HFF-Myc (cell line): ENCODE measurements at places on chromosomes 1 and 21.

GRCh38 chr21:33229099-33229783 lies 497 bp upstream of the IFNAR2 start:
- DNase-seq: no peak

DNA sequence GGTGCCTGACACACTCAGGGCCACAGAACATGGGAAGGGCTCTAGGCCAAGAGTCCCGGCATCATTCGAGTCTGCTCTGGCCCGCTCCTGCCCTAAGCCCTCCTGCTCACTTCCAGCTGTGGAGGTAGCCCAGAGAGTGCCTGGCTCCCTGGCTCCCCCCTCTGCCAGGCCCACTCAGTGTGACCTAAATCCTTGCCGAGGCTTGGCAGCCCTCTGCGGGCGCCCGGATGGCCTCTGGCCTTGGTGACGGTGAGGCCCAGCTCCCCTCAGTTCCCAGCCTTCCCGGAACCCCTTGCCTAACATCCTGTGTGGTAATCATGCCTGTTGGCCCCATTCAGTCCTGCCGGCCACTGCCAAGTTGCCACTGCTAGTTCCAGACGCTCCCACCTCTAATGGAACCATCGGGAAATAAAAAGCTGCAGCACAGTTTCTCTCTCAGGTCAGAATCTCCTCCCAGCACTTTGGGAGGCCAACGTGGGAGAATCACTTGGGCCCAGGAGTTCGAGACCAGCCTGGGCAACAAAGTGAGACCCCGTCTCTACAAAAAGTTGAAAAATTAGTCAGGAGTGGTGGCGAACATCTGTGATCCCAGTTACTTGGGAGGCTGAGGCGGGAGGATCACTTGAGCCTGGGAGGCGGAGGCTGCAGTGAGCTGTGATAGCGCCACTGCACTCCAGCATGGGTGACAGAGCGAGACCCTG lies 1.2 kb upstream of the H6PD start:
- DNase-seq: no peak

DNA sequence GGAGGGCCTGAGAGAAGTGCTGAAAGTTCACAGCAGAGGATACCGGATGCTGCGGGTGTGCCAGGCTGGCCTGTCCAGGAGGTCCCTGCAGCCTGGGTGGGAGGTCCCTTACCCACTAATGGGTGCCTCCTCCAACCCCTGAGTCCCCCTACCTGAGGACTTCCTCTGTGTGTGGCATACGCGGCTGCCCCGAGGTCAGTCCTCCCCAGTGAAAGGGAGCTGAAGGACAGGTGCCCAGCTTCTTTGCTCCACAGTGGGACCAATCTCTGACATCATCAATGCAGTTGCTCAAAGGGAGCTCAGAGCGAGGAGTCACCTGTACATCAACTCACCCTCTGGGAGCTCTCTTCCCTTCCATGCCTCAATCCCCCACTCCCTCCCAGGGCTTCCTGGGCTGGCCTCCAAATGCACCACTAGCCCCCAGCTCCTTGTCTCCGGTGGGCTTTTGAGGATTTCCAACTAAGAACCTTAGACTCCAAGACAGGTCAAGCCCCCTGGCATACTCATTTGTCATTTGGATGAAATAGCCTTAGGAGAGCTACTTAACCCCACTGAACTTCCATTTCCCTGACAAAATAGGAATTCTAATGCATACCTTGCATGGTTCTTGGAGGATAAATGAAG lies 53.9 kb downstream of the PDE9A start:
- no peak for DNase-seq

DNA sequence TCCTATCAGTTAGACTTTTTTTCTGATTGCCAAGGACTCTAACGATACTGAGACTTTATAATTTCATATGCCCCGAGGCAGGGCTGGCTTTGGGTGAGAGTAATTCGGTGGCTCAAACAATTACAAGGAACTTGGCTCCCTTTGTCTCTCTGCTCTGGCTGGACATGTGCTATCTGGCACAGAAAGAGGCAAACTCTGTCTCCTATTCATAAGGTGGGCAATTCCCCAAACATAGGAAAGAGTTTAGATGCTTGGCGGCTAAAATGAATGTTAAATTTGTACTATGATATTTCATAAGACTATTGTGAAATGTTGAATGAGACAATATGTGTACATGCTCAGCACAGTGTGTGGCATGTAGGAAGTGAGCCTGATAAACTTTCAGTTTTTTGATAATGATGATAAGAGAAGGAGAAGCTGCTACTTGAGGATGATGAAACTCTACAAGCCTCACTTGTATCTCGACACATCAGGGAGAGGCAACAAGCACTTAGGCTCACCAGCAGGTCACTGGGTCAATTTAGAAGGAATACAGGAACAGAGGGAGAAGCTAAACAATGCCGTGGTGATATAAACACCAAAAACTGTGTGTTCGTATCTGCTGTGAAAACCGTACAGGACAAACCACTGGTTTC lies 12.6 kb upstream of the NTPCR start:
- DNase-seq: no peak

- DNase-seq: no peak
These were observed 71.3 kb upstream of the DNAJC6 start for GRCh38 chr1:65238010-65238409.

GRCh38 chr1:234840843-234841242 lies 230.9 kb upstream of the IRF2BP2 start:
- no peak for DNase-seq

DNA sequence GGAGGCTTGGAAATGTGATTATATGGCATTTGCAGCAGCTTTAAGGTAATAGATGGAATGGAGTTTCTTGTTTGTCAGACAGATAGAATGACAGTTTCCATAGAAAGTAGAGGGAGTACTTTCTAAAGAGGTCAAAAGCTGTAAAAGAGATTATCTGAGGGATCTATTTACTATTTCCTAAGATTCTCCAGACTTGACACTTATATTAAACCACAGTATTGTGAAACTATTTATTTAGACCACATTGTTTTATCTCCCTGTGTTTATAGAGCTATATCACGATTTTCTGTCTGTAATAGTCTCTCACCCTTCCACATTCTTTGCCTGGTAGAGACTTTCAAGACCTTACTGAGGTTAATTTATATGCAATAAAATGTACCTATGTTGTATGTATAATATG lies 66.7 kb downstream of the MAN1A2 start:
- no peak for DNase-seq

GRCh38 chr1:2270260-2271100 lies 42.4 kb downstream of the SKI start:
- no peak for DNase-seq

GRCh38 chr1:79629414-79629813 lies 622.9 kb upstream of the ADGRL4 start:
- DNase-seq: no peak

GRCh38 chr1:219917851-219918466 lies 10.4 kb downstream of the SLC30A10 start:
- DNase-seq: peak; percentile 6

DNA sequence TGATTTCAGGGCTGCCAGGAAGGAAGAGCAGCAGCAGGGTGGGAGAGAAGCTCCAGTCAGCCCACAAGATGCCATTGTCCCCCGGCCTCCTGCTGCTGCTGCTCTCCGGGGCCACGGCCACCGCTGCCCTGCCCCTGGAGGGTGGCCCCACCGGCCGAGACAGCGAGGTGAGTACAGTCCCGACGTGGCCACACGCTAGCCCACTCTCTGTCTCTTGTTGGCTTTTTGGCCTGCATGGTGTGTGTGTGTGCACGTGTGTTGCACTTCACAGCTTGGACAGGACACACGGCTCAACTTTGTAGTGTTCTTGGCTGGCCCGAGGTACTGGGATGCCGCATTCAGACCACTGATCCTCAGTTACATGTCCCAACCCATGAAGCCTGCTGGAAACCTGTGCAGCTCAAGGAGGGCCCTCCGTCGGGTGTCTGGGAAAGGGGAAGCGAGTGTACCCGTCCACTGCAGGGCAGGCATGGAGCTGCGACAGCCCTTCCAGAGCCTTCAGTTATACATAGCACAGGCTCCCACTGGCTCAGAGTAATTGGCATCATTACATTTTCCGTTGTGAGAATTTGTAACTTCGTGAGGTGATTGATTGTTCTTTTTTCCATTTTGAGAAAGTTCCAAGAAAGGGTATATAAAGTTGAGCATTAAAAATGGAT lies 454 bp downstream of the CORT start:
- no peak for DNase-seq

GRCh38 chr1:84297546-84298244 lies 3.8 kb upstream of the SAMD13 start:
- DNase-seq: no peak

GRCh38 chr1:15786581-15786980 lies 20.9 kb downstream of the UQCRHL start:
- no peak for DNase-seq

DNA sequence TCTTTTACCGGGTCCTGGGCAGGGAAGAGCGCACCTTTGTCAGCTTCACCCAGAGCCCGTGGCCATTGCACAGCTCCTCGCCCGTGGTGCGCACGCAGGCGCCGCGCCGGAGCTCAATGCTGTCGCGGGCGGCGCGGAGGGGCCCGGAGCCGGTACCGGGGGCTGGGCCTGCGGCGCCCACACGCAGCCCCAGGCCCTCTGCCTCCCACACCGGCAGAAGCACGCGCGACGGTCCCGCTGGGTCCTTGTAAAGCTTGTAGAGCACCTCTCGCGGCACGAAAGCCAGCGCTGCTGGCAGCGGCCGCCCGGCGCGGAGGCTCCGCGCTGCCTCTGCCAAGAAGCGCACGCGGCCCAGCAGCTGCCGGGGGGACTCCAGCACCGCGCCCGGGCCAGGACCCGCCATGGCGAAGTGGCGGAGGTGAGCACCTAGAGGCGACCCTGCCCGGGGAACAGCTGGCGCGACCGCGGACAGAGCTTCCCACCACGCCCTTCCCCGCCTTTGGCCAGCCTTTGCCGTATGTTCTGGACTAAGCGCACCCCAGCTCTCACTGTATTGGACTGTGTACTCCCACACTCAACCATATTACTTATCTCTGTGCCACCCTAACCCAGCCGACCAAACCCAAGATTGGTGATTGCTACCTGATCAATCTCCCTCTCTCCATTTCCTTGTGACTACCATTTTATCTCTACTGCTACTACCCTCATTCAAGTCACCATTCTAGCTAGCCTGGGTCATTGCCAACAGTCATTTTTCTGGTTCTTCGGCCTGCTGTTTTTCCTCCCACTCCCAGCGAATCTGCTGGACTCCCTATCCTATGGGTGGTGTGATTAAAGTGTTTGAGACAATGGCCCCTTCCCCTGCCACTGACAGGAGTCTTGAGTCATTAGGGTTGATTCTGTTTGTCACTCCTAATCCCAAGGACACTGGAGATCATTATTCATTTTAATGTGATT lies at the start of gene HECTD3:
Gene HECTD3, minus strand, starts transcription at position 470 of the 957 bp plus-strand sequence. Its CDS starts 67 bp downstream, at position 403.
- DNase-seq: peak; percentile 60
